Hematopoietic multipotent progenitor cell treated with erythropoietin and hydrocortisone succinate and interleukin-3 and kit ligand, for 4 days (in vitro differentiated cells): ENCODE measurements at places on chromosomes 1 and 21.
A peak's percentile ranks its signal among the peaks of the same experiment; 100 is the strongest.

DNA sequence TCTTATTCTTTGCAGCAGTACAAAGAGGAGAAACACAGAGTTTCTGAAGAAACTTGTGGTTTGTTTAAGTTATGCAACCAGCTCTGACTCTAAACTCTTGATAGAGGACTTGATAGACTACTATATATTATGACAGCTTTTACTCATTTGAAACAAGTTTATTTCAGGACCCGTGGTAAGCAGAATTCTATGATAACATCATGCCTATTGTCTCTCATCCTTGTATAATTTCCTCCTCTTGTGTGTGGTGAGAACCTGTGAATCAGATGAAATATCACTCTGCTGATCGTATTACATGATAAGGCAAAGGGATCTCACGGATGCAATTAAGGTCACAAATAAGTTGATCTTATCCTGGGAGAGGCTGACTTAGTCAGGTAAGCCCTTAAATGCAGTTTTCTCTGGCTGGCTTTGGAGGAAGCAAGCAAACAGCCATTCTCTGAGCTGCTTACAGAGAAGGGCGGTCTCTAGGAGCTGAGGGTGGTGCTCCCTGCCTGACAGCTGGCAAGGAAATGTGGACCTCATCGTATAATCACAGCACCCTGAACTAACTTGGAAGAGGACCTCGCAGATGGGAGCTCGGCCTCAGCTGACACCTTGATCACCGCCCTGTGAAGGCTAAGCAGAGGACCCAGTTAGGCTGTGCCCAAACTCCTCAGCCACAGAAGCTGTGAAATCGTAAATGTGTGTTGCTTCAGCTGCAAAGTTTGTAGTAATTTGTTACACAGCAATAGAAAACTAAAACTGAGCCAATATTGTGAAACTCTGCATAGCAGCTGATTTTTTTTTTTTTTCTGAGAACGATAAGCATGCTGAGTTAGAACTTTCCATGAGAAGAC, 151.1 kb upstream of the DPT start:
- peak; percentile 43 for DNase-seq

- no peak for DNase-seq
Observed at GRCh38 chr1:166032572-166033371, 134.0 kb downstream of the FAM78B start.

- DNase-seq: no peak
Observed at GRCh38 chr1:245361951-245362350, 207.2 kb downstream of the KIF26B start.

GRCh38 chr1:38724160-38725131, 135.1 kb downstream of the RRAGC start:
- peak; percentile 16 for DNase-seq

DNA sequence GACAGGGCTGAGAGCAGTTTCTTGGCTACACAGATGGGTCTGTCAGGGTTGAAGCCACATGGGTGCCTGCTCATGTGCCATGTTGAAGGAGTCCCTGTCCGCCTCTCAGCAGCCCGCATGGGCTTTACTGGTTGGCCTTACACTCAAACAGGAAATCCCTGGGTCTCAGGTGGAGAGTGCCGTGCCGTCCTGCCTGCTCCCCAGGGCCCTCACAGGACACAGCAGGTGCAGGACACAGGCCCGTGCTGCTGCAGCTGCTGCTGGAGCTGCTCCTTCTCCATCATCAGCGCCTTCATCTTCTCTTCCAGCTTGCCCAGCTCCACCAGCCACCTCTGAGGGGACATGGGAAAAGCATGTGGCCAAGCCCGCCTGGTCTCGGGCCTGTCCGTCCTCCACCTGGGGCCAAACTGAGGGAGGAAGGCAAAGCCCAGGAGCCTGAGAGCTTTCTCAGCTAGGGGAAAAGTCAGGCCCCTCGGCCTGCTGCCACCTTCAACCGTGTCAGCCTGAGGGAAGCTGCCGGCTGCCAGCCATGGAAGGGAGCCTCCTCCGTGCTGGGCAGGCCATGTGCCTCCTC, 5.5 kb downstream of the SLFNL1 start:
- no peak for DNase-seq

DNA sequence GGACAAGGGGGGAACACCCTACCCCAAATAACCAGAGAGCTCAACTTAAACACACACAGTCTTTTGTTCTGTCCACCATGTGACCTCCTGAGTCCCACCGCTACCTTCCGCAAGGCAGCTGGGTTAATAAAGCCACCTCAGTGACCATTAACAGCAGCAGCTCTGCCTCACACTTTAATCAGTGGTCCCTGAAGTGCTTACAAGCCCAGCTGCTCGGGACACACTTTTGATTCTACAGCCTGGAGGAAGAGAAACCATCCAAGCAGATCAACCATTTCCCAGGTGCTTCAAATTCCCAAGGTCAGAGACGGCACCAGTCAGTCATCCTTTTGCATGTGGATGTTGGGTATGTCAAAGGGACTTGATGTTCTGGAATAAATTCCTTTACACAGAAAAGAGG, 70.1 kb downstream of the KCNJ15 start:
- no peak for DNase-seq

- no peak for DNase-seq
Observed at GRCh38 chr1:63366908-63367214, 566 bp upstream of the ALG6 start.

- DNase-seq: no peak
Observed at GRCh38 chr1:114216431-114217173, 62.9 kb upstream of the SYT6 start.

DNA sequence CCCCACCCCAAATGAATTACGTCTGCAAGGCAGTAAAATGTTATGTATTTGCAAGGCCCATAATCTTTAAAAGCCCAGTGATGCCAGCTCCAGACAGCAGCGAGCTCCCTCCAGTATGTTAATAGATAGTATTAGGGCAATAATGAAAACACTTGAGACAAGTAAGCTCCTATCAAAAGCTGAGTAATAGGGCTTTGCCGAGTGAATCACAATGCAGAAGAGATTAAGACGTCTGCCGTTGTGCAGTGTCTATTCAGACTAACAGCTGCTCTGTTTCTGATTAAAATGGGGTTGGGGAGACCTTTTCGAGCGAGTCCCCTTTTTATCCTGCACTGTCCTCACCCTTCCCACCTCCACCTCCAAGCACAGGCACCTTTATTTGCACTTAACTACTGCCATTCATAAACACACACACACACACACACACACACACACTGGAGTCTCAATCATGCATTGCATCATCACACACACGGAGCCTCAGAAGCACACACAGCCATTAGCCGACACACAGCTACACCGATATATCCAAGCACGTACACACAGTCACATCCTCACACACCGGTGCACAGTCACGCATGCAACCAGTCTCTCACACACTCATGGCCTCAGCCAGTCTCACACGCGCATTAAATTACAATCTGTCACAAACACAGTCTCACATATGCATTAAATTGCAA, 46.0 kb upstream of the FOXO6 start:
- DNase-seq: no peak

- peak; percentile 41 for DNase-seq
Observed at GRCh38 chr1:27616441-27616840, 12.5 kb upstream of the AHDC1 start.

GRCh38 chr1:117060441-117061317, 553 bp downstream of the TTF2 start:
- DNase-seq: peak; percentile 79

DNA sequence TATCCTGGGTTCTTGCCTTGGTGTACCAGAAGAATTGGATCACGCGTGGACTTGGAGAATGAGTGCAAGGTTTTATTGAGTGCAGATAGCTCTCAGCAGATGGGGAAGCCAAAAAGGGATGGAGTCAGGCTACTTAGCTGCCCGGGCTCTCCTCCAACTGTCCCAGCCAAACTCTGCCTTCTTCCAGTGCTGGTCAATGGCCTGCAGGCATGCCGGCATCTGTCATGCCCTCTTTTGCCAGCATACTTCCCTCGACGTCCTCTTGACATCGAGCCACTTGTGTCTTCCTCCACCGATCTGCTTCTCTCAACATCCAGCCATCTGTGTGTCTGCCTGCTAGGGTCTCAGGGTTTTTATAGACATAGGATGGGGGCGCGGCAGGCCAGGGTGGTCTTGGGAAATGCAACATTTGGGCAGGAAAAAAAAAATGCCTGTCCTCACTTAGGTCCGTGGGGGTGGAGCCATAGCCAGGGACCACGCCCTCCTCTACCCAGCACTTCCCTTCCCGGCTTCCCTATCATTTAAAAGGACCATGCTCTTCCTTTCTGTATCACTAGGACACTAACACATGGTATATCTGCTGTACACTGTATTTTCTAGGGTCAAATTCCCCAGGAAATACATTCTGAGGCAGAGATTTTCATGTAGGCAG, 47.0 kb upstream of the BCAR3 start:
- DNase-seq: no peak

GRCh38 chr1:26526287-26526686, 3.3 kb upstream of the RPS6KA1 start:
- DNase-seq: no peak

- no peak for DNase-seq
Observed at GRCh38 chr1:31420716-31421115, 7.7 kb downstream of the SERINC2 start.
